ENCODE measurements at places on chromosomes 2 and 18.

GRCh38 chr2:197293252-197294007, 17.1 kb downstream of the ANKRD44 start:
- H3K4me1 ChIP-seq = no peaks in the 10 kb centered on the region
- no peak for DNase-seq
- no peaks in the 10 kb centered on the region for H3K36me3 ChIP-seq
- H3K27ac ChIP-seq = no peak overlapping the region
- H3K4me3 ChIP-seq = no peak overlapping the region

DNA sequence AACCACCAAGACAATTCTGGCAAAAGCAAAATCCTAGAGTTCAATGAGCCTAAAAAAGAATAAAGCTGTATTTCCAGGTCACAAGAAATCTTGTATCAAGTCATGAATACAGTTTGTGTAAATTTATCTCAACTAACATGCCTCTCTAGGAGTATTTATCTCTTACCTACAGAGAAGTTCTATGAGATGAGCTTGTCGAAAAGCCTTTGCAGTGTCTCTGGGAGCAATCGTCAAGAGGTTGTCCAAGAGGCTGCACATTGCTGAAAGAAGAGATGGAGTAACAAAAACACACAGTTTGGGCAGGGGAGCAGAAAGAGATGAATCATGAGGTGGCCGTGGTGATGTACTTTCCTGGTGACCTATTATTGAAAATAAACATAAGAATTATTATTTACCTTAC, 112.0 kb upstream of the CD226 start:
- H3K4me3 ChIP-seq = no peak overlapping the region
- DNase-seq = no peak
- H3K27me3 ChIP-seq = no peaks in the 10 kb centered on the region
- H3K36me3 ChIP-seq = no peaks in the 10 kb centered on the region
- no peak overlapping the region for H3K27ac ChIP-seq

DNA sequence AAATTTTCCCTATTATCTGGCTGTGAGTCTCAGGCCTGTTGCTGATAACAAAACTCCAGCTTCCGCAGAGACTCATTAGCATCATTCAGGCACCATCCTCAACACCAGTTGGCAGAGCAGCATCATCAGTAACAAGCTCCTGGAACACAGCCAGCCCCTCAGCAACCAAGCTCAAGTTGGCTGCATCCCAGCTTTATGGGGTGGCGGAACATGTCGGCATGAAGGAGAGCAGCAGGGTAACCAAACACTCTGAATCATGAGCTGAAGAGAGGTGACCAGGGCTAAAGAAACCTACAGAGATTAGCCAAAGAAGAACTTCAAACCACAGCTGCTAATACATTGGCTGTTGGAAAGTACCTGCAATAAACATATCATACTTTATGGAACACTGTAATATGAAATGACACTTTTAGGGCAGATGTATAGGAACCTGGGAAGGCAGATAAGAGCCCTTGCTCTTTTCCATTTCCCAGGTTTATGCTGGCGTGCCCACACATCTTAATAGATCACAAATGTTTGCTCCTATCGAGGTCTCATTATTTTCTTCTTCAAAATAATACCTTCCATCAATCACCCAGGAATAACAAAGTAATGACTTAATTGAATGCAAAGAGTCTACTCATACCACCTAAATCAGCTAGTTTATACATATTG, 63.8 kb downstream of the PDE11A start:
- peak; percentile 9 for DNase-seq
- H3K27ac ChIP-seq = no peak overlapping the region
- no peaks in the 10 kb centered on the region for H3K27me3 ChIP-seq

DNA sequence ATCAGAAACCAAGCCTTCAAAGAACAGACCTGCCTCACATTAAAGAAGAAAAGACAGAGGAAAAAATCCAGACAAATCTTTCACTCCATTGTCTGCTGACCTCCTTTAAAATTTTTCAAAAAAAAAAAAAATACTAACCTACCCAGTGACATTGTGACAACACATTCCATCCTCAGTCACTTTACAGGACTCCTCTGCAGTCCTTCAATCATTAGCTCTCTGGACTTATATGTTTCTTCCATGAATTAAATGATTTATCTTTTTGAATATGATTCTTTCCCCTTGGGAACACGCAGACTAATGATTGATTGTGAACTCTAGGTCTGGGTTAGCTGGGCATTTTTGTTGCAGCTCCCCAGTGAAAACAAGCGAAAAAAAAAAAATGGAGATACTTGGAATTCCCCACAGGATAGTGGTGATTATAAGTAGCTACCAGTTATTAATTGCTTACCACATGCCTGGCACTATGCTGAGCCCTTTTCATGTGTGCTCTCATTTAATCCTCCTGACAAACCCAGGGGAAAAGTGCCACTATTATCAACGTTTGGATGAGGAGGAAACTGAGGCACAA, 261.3 kb upstream of the NCKAP5 start:
- no peak overlapping the region for H3K4me3 ChIP-seq
- H3K27ac ChIP-seq = no peak overlapping the region
- no peak for DNase-seq
- no peaks in the 10 kb centered on the region for H3K27me3 ChIP-seq
- H3K4me1 ChIP-seq = no peaks in the 10 kb centered on the region

DNA sequence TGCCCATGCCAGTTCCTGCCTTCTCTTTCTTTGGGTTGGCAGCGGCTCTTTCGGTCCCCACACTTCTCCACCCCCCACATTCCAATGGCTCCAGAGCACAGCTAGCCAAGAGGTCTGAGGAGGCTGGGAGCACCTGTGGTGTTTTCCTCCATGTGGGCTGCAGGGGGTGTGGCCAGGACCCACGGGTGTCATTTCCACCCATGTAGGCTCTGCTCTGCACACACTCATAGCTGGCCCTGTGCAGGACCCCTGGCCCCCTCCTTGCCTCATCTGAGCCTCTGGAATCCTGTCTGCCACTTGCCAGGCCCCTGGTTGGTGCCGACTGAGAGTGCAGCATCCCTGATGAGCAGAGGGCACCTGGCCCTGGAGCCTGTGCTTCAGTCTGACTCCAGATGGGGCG, 46.3 kb downstream of the DYSF start:
- no peaks in the 10 kb centered on the region for H3K36me3 ChIP-seq
- no peaks in the 10 kb centered on the region for H3K27me3 ChIP-seq
- no peak for DNase-seq

GRCh38 chr2:112314856-112315255, 39.5 kb downstream of the ZC3H6 start:
- H3K4me3 ChIP-seq = no peak overlapping the region
- H3K36me3 ChIP-seq = no peaks in the 10 kb centered on the region
- no peaks in the 10 kb centered on the region for H3K4me1 ChIP-seq
- DNase-seq = no peak
- H3K27ac ChIP-seq = no peak overlapping the region

GRCh38 chr18:56889621-56890020, 238.5 kb downstream of the WDR7 start:
- H3K4me1 ChIP-seq = no peaks in the 10 kb centered on the region
- no peaks in the 10 kb centered on the region for H3K27me3 ChIP-seq
- no peaks in the 10 kb centered on the region for H3K36me3 ChIP-seq
- no peak overlapping the region for H3K27ac ChIP-seq
- no peak overlapping the region for H3K4me3 ChIP-seq
- no peak for DNase-seq

GRCh38 chr2:98761909-98762308, 31.0 kb upstream of the MGAT4A start:
- H3K4me1 ChIP-seq = peaks cover 7% of the 10 kb centered on the region
- no peak overlapping the region for H3K27ac ChIP-seq

GRCh38 chr2:21746499-21746898, 622.7 kb downstream of the TDRD15 start:
- no peaks in the 10 kb centered on the region for H3K4me1 ChIP-seq
- no peak overlapping the region for H3K4me3 ChIP-seq
- no peaks in the 10 kb centered on the region for H3K27me3 ChIP-seq
- no peak for DNase-seq

GRCh38 chr18:12520442-12520992, 112.8 kb downstream of the PRELID3A start:
- H3K4me1 ChIP-seq = no peaks in the 10 kb centered on the region
- no peaks in the 10 kb centered on the region for H3K36me3 ChIP-seq
- DNase-seq = no peak
- no peaks in the 10 kb centered on the region for H3K27me3 ChIP-seq
- no peak overlapping the region for H3K27ac ChIP-seq

DNA sequence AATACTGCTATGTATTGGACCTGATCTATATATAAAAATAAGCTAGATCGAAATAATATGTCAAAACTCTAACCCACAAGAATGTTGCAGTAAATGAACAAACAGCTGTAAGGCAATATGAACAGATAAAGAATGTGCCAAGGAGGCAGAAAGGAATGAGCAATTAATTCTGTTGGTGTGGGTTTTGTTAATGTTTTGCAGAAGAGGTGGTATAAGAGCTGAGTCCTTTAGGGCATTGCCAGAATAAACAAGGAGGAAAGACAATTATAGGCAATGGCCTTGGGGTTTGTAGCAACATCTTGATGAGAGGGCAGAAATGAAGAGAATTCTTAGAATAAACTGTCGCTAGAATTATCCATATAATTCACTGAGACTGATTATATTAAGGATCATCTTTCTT, 240.9 kb upstream of the GULP1 start:
- H3K4me1 ChIP-seq = peaks cover 2% of the 10 kb centered on the region
- H3K27me3 ChIP-seq = no peaks in the 10 kb centered on the region
- no peak for DNase-seq

DNA sequence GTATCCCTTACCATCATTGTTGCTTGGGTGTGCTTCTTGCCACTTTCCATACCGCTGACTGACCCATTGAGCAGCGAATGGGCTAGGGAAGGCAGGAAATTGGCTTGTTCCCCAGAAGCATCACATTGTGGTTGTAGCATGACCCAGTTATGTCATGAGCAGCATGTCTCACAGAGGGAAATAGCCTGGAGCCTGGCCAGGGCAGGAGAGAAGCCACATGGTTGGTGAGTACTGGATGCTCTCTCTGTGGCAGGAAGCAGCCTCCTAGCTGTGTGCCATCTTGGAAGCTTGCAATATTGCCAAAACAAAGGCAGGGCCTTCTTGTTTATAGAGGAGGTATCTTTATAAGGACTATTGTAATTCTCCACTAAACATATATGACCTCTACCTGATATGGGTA, 482.6 kb downstream of the PIK3C3 start:
- H3K27ac ChIP-seq = no peak overlapping the region
- no peaks in the 10 kb centered on the region for H3K4me1 ChIP-seq
- no peaks in the 10 kb centered on the region for H3K36me3 ChIP-seq
- H3K4me3 ChIP-seq = no peak overlapping the region
- no peaks in the 10 kb centered on the region for H3K27me3 ChIP-seq

- DNase-seq = no peak
- H3K4me3 ChIP-seq = no peak overlapping the region
- H3K4me1 ChIP-seq = peaks cover 13% of the 10 kb centered on the region
- H3K27ac ChIP-seq = no peak overlapping the region
Measured at GRCh38 chr2:27320958-27321543, 1.8 kb downstream of the MPV17 start.

DNA sequence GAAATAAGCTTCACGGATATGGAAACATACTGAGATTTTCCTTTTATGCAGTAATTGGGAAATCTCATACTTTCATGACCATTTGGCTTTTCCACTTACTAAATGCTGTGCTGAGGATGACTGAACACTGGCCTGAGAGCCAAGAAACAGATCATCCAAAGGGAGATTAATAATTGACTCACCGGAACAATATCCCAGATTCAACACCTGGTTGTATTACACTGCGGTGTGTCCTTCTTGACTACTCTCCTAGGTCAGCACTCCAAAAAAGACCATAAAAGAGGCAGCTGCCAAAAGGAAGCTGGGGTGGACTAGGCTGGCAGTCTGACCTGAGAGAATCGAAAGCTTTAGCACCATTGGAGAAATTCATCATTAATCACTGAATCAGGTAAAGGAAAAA, 469.1 kb downstream of the CBLN2 start:
- no peaks in the 10 kb centered on the region for H3K4me1 ChIP-seq
- H3K36me3 ChIP-seq = no peaks in the 10 kb centered on the region
- no peaks in the 10 kb centered on the region for H3K27me3 ChIP-seq
- H3K27ac ChIP-seq = no peak overlapping the region
- DNase-seq = no peak
- no peak overlapping the region for H3K4me3 ChIP-seq

DNA sequence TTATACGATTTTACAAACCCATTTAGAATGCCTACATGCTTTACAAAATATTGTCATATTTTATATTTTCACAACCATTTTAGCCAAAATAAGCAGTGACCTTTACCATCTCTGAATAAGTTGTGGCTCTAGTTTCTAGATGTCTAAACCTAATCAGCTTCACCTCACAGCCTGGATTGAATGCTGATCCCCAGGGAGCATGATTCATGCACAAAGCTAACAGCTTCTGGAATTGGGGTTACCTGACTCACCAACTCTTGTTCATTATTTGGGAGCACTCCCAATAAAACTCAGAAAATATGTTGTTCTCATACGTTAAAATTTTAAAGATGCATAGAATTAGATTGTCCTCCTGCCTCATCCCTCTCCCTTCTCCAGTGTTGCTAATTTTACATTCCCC, 611.7 kb upstream of the NETO1 start:
- H3K4me3 ChIP-seq = no peak overlapping the region
- no peaks in the 10 kb centered on the region for H3K36me3 ChIP-seq
- H3K4me1 ChIP-seq = no peaks in the 10 kb centered on the region
- no peaks in the 10 kb centered on the region for H3K27me3 ChIP-seq
- no peak overlapping the region for H3K27ac ChIP-seq

GRCh38 chr2:28395334-28396061, 2.8 kb downstream of the FOSL2 start:
- DNase-seq = peak; percentile 72
- H3K27me3 ChIP-seq = no peaks in the 10 kb centered on the region
- peak overlapping the region; percentile 99 for H3K27ac ChIP-seq
- H3K36me3 ChIP-seq = no peaks in the 10 kb centered on the region
- H3K4me3 ChIP-seq = peak overlapping the region; percentile 85
- peaks cover 23% of the 10 kb centered on the region for H3K4me1 ChIP-seq

- no peaks in the 10 kb centered on the region for H3K27me3 ChIP-seq
- H3K4me1 ChIP-seq = peaks cover 3% of the 10 kb centered on the region
- H3K36me3 ChIP-seq = no peaks in the 10 kb centered on the region
- no peak overlapping the region for H3K27ac ChIP-seq
- DNase-seq = no peak
Measured at GRCh38 chr2:41572154-41572553, 475.7 kb upstream of the PKDCC start.

GRCh38 chr2:109637749-109638570, 23.8 kb downstream of the SOWAHC start:
- H3K36me3 ChIP-seq = no peaks in the 10 kb centered on the region
- H3K27ac ChIP-seq = no peak overlapping the region
- no peaks in the 10 kb centered on the region for H3K4me1 ChIP-seq

DNA sequence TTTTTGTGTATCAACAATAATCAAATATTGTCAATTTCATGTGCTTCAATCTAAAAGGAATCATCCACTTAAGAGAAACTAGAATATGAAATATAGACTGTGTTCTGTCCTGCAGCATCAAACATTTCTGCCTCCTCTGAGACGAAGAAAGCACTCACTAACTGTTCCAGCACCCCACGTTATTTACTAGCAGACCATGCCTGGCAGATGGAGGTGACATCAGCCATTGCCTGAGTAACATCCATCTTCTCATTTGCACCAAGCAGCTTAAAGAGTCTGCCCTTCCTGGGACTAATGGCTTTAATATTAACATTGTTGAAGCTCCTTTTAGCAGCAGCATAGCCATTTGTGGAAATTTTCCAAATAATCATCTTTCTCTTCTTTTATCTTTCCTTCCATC, 25.7 kb downstream of the SGPP2 start:
- no peak overlapping the region for H3K27ac ChIP-seq
- H3K36me3 ChIP-seq = no peaks in the 10 kb centered on the region
- no peak overlapping the region for H3K4me3 ChIP-seq
- DNase-seq = no peak

GRCh38 chr2:5264361-5264760, 427.8 kb upstream of the SOX11 start:
- no peaks in the 10 kb centered on the region for H3K36me3 ChIP-seq
- H3K27me3 ChIP-seq = no peaks in the 10 kb centered on the region
- no peak overlapping the region for H3K27ac ChIP-seq
- H3K4me3 ChIP-seq = no peak overlapping the region
- no peak for DNase-seq

Data from ovary (tissue), 10 donors.